ENCODE measurements at places on chromosomes 2 and 18. TPM values are rescaled to one million over a fixed set of nuclear protein-coding genes. Genes with fewer than 3 reads are reported as not detected.

Gene ANKRD30B
- polyA plus RNA-seq, result not detected

Gene MOGAT1
- polyA plus RNA-seq, result not detected

Gene UCN
- 1.1 TPM for polyA plus RNA-seq

Gene VWA3B
- polyA plus RNA-seq, result not detected

Gene REG3A
- not detected for polyA plus RNA-seq

Gene ASXL3
- 4.3 TPM for polyA plus RNA-seq

Gene HOXD13
- polyA plus RNA-seq, result not detected

Gene SLC4A3
- polyA plus RNA-seq, result 4.4 TPM

Gene ACP1
- polyA plus RNA-seq, result 92.5 TPM

Gene TMEM178A
- not detected for polyA plus RNA-seq

Gene ABCG5
- 0.10 TPM for polyA plus RNA-seq

Gene ZNF512
- polyA plus RNA-seq, result 50.8 TPM

Gene FBXO36
- 2.5 TPM for polyA plus RNA-seq

Gene TRIM43
- polyA plus RNA-seq, result not detected

Gene ERMN
- polyA plus RNA-seq, result not detected

Gene GDF7
- polyA plus RNA-seq, result 0.76 TPM

Gene EML6
- polyA plus RNA-seq, result 42.1 TPM

Gene C1QL2
- polyA plus RNA-seq, result not detected

Gene BUB1
- polyA plus RNA-seq, result 15.2 TPM

All from muscle of arm (tissue), 14 donors.